ENCODE measurements at places on chromosomes 2 and 18.
A peak's percentile ranks its signal among the peaks of the same experiment; 100 is the strongest.

- DNase-seq, result no peak
Measured at GRCh38 chr2:142678164-142678563, 199.3 kb upstream of the KYNU start.

DNA sequence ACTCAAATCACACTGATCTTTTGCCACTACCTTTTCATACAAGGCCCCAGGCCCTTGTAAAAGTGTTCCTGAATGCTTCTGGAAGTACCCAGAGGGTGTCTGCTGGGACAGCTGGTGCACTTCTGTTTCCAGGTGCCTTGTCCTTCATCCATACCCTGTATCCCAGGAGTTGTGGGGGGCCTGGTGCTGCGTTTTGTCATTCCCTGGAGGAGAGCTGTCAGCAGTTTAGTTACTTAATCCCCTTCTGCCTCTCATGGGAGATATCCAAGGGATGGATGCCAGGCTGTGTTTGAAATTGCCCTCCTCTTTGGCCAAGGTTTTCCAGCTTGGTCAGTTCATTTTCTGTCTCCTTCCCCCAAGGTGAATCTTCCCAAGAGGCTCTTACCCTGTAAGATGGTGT, 158.3 kb downstream of the WDSUB1 start:
- no peak for DNase-seq

DNA sequence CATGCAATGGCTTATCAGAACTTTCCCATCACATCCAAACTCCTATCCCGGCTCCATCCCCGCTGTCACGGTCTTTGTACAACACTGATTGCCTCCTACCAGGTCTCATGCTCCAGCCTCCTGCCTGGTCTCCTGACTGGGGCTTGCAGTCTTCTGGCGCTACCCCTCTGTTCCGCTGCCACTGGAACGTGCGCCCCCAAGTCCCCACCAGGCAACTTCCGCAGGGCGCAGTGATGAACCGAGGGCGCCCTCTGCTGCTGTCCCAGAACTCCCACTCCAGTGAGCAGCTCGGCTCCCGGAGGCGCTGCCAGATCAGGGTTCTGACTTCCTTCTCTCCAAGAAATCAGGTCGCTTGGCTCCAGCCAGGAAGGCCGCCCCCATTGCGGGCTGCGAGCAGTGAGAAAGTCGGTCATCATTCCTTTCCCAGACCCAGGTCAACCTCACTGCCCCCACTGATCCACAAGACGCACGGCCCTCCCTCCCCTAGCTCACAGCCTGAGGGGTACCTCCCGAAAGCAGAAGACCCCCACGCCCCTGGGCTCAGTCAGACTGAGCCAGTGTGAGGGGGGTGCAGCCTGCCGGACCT, 43.9 kb upstream of the RAB11FIP5 start:
- peak; percentile 40 for DNase-seq

GRCh38 chr2:42129947-42130346, 39.2 kb upstream of the EML4 start:
- DNase-seq, result no peak

- no peak for DNase-seq
Measured at GRCh38 chr2:66461664-66462500, 27.0 kb downstream of the MEIS1 start.

DNA sequence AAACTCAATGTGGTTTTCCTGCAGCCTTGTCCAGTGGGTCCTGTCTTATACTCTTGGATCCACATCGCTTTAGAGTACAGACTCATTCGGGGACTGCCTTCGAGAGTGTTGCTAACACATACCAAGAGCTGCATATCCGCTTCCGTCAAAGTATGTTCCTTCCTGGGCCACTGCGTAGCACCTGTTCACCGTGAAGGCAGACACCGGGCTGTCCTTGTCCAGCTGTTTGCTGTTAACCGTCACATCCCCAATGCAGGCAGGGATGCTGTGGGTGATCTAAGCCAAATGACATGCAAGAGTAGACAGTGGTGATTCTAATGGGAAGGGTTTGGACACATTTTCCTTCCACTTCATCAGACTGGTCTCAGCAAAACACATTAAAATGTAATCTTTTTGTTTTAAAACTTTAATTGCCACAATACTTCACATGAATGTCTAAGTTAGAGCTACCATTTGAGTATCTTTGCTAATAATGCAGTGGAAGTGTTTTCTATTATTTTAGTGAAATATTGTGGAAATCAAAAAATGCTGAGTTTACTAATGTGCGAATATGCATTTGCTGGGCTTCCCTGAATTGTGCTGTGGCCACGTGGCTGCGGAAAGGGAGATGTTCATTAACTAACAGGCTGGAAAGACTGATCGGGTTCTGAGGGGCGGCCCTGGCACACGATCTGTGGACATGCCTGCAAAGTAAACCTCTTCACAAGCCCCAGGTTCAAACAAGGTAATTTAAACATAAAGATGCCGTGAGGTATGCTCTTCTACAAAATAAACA, 169.1 kb downstream of the LAMA1 start:
- no peak for DNase-seq

DNA sequence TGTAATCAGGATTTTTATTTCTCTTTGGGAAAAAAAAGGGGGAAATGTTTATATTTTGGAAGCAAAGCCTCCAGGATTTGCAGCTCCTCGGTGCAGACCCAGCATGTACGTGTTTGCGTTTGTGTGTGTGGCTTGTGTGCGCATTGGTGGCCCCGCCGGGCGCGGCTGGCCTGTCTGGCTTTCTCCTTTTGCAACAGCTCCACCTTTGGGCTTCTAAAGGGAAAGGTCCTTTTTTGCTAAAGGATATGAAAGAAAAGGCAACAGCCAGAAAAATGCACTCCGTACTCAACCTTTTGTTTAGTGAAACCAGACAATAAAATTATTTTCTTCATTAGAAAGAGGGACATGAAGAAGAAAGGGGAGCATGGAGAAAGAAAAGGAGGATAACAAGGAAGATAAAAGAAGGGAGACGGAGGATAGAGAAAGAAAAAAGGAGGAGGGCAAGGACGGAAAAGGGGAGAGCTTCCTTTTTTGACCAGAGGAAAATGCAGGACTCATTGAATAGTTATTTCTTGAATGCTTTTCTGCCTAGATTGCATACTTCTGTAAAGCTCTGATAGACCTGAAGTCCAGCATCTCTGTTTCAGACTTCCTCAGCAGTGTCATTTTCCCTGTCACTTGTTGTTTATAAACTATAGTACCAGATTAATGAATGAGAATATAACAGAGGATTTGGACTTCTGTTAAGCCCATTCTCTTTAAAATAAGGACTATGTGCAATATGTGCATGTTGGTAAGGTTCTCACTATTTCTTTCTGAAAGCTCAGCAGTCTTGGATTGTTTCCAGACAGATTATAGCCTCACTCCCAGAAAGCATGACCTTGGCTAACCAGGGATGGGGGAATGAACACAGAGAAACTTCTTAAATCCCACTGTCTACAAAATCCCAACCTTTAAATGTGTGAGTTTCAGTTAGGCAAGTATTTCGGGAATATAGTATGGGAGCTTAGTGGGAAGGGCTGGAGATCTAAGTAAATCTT, 563.1 kb upstream of the PIK3C3 start:
- DNase-seq, result peak; percentile 34

DNA sequence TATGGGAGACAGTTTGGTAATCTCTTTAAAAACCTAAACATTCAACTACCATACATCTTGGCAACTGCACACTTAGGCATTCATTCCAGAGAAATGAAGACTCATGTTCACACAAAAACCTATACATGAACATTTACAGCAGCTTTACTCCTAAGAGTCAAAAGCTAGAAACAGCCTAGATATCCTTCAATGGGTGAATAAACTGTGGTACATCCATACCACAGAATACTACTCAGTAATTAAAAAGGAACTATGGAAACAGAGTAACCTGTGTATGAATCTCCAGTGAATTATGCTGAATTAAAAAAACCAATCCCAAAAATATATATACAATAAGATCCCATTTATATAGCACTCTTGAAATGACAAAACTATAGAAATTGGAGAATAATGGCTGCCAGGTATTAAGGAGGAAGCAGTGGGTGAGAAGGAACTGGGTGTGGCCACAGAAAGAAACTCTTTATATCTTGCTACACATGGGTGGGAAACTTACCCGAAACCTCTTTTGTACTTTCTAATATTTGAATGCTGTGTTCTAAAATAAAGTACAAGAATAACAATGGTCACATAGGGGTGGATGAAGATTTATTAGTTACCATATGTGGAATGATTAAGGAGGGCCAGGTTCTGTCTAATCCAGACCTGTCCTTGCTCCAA, 13.7 kb downstream of the SESTD1 start:
- no peak for DNase-seq

DNA sequence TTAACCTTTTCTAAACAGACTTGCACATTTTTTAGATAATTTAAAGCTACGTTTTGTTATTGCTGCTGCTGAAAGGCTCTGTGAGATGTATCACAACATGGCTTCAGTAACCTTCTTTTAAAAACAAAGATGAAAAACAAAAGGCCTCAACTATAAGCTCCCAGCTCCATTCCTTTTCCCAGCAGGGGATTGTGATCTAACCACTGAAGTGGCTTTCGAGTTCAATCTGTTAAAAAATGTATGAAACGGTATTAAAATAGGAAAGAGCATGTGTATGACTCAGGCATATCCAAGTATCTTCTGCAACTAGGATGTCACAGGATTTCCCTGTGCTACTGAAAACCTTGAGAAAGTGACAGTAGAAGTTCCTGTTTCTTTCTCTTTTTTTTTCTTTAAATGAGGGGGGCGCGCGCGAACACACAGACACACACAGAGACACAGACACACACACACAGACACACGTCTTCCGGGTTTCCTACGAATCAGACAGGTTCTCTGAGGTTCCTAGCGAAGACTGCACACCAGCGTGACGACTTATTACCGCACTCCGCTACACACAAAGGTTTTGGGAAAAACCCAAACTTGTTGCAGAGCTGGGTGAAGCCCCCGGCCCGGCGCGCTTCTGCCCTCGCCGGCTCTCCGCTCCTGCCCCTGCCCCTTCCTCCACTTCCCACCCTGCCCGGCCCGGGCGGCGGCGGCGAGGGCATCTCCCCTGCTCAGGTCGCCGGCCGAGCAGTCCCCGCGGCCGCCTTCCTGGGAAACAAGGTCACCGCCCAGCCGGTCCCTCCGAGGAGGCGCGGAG, 86.8 kb downstream of the RBMS1 start:
- peak; percentile 47 for DNase-seq

GRCh38 chr2:135311268-135311667, 219.8 kb downstream of the ZRANB3 start:
- DNase-seq, result no peak
